Vagina (tissue), 2 donors: ENCODE measurements at places on chromosomes 3 and 15.

DNA sequence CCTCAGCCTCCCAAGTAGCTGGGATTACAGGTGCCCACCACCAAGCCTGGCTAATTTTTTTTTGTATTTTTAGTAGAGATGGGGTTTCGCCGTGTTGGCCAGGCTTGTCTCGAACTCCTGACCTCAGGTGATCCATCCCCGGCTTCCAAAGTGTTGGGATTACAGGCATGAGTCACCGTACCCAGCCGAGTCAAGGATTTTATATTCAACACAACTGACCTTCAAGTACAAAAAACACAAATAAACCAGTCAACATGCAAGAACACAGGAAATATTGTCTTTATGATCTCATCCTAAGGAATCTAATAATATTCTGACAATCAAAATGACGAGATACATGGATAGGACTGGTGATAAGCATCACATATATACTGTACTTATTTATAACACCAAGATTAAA is 37.9 kb downstream of the TJP1 start:
- no peaks in the 10 kb centered on the region for H3K36me3 ChIP-seq
- H3K4me1 ChIP-seq = no peaks in the 10 kb centered on the region
- no peaks in the 10 kb centered on the region for H3K27me3 ChIP-seq
- DNase-seq = no peak

GRCh38 chr3:52068055-52068571 is 11.7 kb upstream of the DUSP7 start:
- peaks cover 83% of the 10 kb centered on the region for H3K4me1 ChIP-seq
- H3K4me3 ChIP-seq = no peak overlapping the region
- H3K27me3 ChIP-seq = no peaks in the 10 kb centered on the region
- H3K27ac ChIP-seq = peak overlapping the region; percentile 79
- no peak for DNase-seq

DNA sequence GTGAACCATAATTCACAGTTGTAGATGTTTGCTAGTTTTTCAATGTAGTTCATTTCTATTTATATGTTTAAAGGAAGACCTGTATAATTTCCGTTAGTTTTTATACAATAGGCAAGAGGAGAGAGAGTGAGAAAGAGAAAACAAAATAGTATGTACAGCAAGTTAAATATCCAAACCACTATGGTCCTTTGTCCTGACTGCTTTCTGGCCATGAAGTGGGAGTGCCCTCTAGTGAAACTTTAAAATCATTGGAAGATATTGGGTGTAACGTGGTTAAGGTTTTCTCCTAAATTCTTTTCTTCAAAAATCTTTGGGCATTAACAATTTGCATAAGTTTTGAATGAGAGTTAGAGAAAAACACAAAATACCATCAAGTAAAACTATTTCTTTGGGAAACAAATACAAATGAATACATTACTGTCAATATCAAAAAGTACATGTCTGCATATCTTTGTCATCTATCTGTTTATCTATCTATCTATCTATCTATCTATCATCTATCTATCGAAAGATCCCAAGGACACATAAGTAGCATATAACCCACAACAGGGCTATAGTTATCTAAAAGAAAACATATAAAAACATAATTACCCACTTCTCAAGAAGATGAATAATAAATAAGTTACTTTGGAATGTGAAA is 534.6 kb upstream of the ATP11B start:
- H3K27ac ChIP-seq = no peak overlapping the region
- H3K4me3 ChIP-seq = no peak overlapping the region
- H3K27me3 ChIP-seq = no peaks in the 10 kb centered on the region
- DNase-seq = no peak

- H3K4me1 ChIP-seq = no peaks in the 10 kb centered on the region
- no peaks in the 10 kb centered on the region for H3K36me3 ChIP-seq
- H3K27ac ChIP-seq = no peak overlapping the region
- H3K4me3 ChIP-seq = no peak overlapping the region
These were observed 60.5 kb downstream of the GLDN start for GRCh38 chr15:51401872-51402517.

DNA sequence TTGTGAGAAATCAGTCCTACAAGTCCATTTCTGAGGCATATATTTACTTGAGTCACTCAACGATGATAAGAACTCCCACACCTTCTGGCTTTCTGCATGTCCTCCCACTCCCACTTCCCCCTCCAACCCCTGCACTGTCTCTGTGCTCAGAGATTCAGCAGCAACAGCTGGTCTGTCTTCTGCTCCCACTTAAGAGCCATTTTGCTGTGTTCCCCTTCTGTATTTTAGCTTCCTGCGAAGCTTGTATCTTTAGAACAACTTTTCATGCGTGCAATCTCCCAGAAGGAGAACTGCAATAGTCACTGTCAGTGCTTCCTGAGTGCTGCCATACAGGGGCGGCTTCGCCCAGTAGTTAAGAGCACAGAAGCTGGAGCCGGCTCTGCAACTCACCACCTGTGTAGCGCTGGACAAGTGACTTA is 90.0 kb upstream of the SPATA12 start:
- no peak overlapping the region for H3K4me3 ChIP-seq
- DNase-seq = no peak
- H3K36me3 ChIP-seq = no peaks in the 10 kb centered on the region
- no peak overlapping the region for H3K27ac ChIP-seq
- no peaks in the 10 kb centered on the region for H3K27me3 ChIP-seq
- no peaks in the 10 kb centered on the region for H3K4me1 ChIP-seq

DNA sequence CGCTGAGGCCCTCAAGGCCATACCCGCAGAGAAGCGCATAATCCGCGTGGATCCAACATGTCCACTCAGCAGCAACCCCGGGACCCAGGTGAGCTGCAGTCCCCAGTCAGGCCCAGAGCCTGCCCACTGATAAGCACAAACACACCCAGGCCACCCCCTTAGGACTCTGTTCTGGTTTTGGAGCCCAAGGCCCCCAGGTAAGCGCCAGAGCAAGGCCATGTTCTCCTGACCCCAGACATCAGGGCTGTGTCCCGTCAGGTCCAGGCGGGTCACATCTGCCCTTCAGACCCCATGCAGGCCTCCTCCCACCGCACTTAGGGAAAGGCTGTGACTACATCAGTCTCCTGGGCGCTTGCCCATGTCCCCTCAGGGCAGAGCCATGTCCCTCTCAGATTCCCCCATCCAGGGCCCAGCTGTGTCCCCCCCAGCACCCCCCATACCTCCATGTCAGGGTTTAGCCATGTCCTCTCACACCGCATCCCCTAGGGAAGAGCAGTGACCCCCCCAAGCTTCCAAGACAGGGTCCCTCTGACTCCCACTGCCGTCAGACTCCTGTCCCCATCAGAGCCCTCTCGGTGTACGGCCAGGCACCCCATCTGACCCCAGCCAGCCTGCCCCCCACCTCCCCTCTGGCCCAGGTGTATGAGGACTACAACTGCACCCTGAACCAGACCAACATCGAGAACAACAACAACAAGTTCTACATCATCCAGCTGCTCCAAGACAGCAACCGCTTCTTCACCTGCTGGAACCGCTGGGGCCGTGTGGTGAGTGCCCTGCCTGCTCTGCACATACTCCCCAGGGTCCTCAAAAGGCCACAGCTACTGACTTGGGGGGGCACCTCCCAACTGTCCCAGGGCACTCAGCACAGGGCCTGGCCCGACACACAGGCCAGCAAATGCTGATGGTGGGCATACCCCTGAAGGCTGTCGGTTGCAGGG is 1.6 kb downstream of the PARP3 start:
- no peak for DNase-seq
- H3K4me1 ChIP-seq = peaks cover 31% of the 10 kb centered on the region
- no peaks in the 10 kb centered on the region for H3K27me3 ChIP-seq
- peak overlapping the region; percentile 88 for H3K27ac ChIP-seq
- no peak overlapping the region for H3K4me3 ChIP-seq

- H3K4me1 ChIP-seq = no peaks in the 10 kb centered on the region
- no peaks in the 10 kb centered on the region for H3K27me3 ChIP-seq
- DNase-seq = no peak
- H3K36me3 ChIP-seq = no peaks in the 10 kb centered on the region
- no peak overlapping the region for H3K4me3 ChIP-seq
These were observed 616.1 kb upstream of the ALCAM start for GRCh38 chr3:104750581-104750980.

DNA sequence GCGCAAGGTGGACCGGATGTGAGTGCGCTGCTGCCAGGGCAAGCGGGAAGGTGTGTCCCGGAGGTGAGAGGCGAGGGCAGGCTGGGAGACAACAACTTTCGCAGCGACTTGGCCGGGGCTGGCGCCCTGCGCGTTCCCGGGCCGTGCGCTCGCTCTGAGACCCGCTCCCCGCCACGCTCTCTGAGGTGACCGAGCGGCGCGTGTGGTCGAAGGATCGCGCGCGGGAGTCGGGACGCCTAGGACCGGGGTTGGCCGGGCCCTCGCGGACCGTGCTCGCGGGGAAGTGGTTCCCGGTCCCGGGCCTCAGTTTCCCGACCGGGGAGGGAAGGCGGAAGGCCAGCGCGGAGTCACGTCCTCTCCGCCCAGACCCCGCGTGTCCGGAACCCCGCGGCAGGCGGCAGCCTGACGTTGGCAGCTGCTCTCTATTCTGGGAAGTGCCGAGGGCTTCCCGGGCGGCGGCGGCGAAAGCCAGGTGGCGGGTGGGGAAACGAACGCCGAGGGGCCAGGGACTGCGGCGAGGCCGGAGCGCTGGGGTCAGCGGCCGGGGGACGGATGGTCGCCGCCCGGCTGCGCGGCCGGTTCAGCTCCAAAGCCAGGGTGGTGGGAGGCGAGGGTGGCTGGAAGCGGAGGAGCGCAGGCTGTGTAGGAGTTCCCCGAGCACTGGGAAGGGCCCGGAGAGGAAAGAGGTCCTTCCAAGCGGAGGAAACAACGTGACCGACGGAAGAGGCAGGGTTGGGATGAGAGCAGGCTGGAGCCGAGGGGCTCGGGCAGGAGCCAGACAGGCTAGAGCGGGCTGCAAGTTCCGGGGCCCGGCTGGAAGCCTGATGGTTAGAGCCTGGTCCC is 1.0 kb upstream of the IGF2BP2 start:
- H3K27ac ChIP-seq = peak overlapping the region; percentile 98
- H3K27me3 ChIP-seq = no peaks in the 10 kb centered on the region
- peaks cover 24% of the 10 kb centered on the region for H3K4me1 ChIP-seq
- H3K4me3 ChIP-seq = peak overlapping the region; percentile 86
- DNase-seq = no peak
- H3K36me3 ChIP-seq = no peaks in the 10 kb centered on the region

GRCh38 chr15:39504808-39505207 is 76.1 kb upstream of the THBS1 start:
- H3K4me1 ChIP-seq = peaks cover 15% of the 10 kb centered on the region
- no peak overlapping the region for H3K27ac ChIP-seq
- no peaks in the 10 kb centered on the region for H3K27me3 ChIP-seq
- no peak overlapping the region for H3K4me3 ChIP-seq
- H3K36me3 ChIP-seq = no peaks in the 10 kb centered on the region

GRCh38 chr15:72141171-72142084 is 23.2 kb downstream of the SENP8 start:
- H3K4me3 ChIP-seq = no peak overlapping the region
- H3K36me3 ChIP-seq = no peaks in the 10 kb centered on the region
- no peak overlapping the region for H3K27ac ChIP-seq
- H3K4me1 ChIP-seq = peaks cover 2% of the 10 kb centered on the region
- H3K27me3 ChIP-seq = no peaks in the 10 kb centered on the region

DNA sequence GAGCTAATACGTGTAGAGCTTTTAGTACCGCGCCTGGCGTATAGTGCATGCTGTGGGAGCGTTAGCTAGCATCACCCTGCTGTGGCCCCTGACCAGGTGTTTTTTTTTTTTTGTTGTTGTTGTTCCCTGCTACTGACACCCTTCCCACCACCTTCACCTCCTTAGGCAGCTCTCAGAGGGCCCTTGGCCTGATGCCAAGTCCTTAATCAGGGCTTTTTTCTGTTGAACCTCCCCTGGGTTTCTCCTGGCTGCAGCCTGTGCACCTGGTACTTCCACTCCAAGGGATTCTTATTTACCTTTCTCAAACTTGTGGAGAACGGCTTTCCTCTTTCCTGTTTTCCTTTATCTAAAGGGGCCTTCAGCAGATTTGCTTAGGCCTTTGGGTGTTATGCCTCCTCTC is 53.3 kb downstream of the SLC7A14 start:
- H3K36me3 ChIP-seq = no peaks in the 10 kb centered on the region
- no peak for DNase-seq
- no peak overlapping the region for H3K27ac ChIP-seq
- H3K4me3 ChIP-seq = no peak overlapping the region

DNA sequence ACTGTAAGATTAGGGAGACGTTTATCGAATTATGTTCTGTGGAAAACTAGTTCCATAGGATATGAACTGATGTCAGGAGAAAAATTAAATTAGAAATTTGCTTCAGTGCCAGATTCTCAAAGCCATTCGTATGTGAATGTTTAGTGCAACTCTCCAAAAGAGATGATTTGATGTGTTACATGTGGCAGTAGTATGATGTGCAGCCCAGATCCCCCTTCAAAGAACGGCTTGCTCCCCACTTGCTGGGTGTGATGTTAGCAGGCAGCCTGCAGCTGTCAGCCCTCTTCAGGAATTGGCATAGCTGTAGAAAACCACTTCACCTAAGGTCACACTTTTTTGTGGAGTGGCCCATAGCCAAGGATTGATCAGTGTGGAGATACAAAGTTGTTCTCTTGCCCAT is 127.0 kb upstream of the CCDC54 start:
- H3K4me1 ChIP-seq = no peaks in the 10 kb centered on the region
- no peaks in the 10 kb centered on the region for H3K36me3 ChIP-seq
- DNase-seq = no peak

- no peak for DNase-seq
- H3K36me3 ChIP-seq = no peaks in the 10 kb centered on the region
- no peak overlapping the region for H3K4me3 ChIP-seq
- H3K27ac ChIP-seq = no peak overlapping the region
- H3K4me1 ChIP-seq = peaks cover 62% of the 10 kb centered on the region
- peaks cover 18% of the 10 kb centered on the region for H3K27me3 ChIP-seq
These were observed 2.3 kb upstream of the DLL4 start for GRCh38 chr15:40926659-40927494.

- H3K27me3 ChIP-seq = no peaks in the 10 kb centered on the region
- H3K27ac ChIP-seq = no peak overlapping the region
- H3K4me1 ChIP-seq = no peaks in the 10 kb centered on the region
- H3K4me3 ChIP-seq = no peak overlapping the region
These were observed 46.4 kb upstream of the IQSEC1 start for GRCh38 chr3:13119471-13120220.

GRCh38 chr3:63886858-63887257 is 23.2 kb downstream of the ATXN7 start:
- H3K36me3 ChIP-seq = no peaks in the 10 kb centered on the region
- H3K27me3 ChIP-seq = no peaks in the 10 kb centered on the region
- H3K27ac ChIP-seq = no peak overlapping the region
- no peak for DNase-seq
- no peak overlapping the region for H3K4me3 ChIP-seq

GRCh38 chr3:178736300-178736699 is 200.1 kb downstream of the KCNMB2 start:
- H3K36me3 ChIP-seq = no peaks in the 10 kb centered on the region
- H3K27ac ChIP-seq = no peak overlapping the region
- H3K4me3 ChIP-seq = no peak overlapping the region
- H3K27me3 ChIP-seq = no peaks in the 10 kb centered on the region

DNA sequence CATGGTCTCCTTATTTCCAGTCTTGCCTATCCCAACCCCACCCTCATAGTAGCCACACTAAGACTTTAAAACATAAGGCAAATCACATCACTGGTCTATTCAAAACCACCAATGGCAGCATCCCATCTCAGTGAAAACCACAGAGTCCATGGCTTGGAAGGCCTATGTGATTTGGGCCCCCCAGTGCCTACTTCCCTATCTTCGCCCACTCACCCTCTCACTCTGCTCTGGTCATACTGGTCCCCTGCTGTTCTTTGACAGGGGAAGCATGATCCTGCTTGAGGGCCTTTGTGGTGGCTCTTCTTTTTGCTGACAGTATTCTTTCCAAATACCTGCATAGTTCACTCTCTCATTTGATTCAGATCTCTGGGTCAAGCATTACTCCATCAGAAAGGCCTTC is 3.3 kb downstream of the GTF2A2 start:
- no peak for DNase-seq
- no peak overlapping the region for H3K27ac ChIP-seq
- no peaks in the 10 kb centered on the region for H3K27me3 ChIP-seq
- H3K36me3 ChIP-seq = peaks cover 20% of the 10 kb centered on the region

- no peaks in the 10 kb centered on the region for H3K36me3 ChIP-seq
- H3K4me1 ChIP-seq = no peaks in the 10 kb centered on the region
- no peak for DNase-seq
These were observed 443.8 kb upstream of the TGFBR2 start for GRCh38 chr3:30162579-30162978.
